Effector CD8-positive, alpha-beta T cell (primary cell): ENCODE measurements at places on chromosomes 7 and 10.

- DNase-seq, result no peak
These were observed 49.1 kb downstream of the GCC1 start for GRCh38 chr7:127536394-127536691.

DNA sequence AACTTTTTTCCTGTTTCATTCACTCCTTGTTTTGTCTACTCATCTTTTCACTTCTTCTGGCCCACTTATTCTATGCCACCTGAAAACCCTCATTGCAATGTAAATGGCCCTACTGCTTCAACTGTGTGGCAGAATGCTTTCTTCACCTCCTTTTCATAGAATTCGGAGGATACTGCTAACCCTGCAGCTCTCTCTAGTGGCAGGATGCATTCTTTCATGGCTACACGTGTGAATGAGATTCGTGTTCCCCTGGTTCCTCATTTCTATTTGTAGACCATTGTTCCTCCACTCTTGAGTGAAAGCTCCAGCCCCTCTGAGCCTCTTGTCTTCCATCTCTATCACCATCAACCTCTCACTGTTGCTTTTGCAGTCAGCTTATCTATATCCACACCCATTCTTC lies 20.9 kb upstream of the CYP26C1 start:
- no peak for DNase-seq

GRCh38 chr7:42611289-42611928 lies 300.5 kb downstream of the C7orf25 start:
- no peak for DNase-seq

- no peak for DNase-seq
These were observed 35.4 kb upstream of the ZNF107 start for GRCh38 chr7:64630496-64630895.
